Kasumi-1 (cell line): ENCODE measurements at places on chromosomes 11 and 22.

- DNase-seq, result no peak
Measured at GRCh38 chr11:33248416-33248971, 8.7 kb upstream of the HIPK3 start.

- no peak for DNase-seq
Measured at GRCh38 chr11:131902421-131902820, 532.0 kb downstream of the NTM start.

DNA sequence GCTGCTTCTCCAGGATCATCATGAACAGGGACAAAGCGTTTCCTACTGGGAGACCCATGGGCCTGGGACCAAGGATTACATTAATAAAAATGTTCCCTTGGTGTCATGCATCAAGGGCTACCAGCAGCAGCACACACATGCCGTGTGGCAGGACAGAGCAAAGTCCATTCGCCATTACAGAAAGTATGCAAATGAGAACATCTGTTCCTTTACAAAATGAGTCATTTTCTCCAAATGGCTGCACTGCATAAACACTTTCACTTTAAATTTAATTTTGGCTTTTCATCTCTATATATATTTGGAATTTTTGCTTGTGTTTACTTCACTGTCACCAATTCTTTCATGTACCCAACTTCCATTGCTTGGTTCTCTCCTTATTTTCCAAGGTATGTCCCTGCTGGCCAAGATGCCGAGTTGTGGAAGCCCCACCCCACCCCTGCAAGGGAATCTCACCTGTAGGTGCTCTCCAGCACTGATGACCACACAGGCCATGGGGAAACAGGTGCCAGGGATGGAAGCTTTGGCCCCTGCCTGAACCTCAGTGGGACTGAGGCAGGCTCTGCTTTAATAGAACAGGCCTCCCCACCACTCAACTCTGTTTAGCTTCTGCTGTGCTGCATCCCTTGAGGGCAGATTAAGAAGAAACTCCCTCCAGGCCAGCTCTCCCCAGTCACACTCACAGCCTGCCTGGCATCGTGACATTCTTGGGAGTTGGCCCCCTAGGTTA lies 15.6 kb upstream of the GNAZ start:
- DNase-seq, result no peak

DNA sequence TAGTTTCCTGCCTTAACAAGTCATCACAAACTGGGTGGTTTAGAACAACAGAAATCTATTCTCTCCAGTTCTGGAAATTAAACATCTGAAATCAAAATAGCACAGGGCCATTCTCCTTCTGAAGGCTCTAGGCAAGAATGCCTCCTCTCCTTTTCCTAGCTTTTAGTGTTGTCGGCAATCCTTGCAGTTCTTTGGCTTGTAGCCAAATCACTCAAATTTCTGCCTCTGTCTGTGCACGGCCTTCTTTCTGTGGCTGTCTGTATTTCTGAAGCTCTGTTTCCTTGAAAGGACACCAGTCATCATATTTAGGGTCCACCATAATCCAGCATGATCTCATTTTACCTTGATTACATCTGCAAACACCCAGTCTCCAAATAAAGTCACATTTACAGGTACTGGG lies 795.5 kb downstream of the METTL15 start:
- no peak for DNase-seq

- DNase-seq, result no peak
Measured at GRCh38 chr11:132451942-132452601, 1080.2 kb downstream of the OPCML start.

- DNase-seq, result no peak
Measured at GRCh38 chr11:69089258-69089657, 40.5 kb downstream of the TPCN2 start.

GRCh38 chr11:73651661-73652045 lies 5.3 kb downstream of the PLEKHB1 start:
- DNase-seq, result no peak

DNA sequence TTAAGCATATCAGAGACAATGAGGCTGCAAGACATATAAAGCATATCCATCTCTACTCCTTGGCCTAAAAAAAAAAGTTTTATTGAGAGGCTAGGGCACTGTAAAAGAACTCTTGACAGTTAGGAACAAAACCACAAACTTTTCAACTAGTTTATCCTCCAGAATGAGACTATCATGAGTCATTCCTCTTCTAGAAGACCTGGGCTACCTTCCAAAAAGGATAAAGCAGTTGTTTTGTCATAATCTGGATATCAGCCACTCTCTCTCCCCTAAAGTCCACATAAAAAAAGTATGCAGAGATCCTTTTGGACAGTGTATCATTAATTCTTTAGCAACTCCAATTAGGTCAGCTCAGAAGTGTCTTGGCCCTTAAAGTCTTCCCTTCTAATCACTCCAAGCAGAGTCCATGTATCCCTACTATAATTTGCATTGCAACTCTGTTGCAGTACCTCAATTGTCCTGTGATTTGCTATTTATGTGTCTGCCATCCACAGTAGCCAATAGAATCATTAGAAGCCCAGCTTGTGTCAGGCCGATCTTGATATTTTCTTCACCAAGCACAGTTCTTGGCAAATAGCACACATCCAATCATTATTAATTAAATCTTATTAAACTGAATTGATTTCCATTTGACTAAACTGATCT lies 10.4 kb downstream of the OR51T1 start:
- DNase-seq, result no peak

DNA sequence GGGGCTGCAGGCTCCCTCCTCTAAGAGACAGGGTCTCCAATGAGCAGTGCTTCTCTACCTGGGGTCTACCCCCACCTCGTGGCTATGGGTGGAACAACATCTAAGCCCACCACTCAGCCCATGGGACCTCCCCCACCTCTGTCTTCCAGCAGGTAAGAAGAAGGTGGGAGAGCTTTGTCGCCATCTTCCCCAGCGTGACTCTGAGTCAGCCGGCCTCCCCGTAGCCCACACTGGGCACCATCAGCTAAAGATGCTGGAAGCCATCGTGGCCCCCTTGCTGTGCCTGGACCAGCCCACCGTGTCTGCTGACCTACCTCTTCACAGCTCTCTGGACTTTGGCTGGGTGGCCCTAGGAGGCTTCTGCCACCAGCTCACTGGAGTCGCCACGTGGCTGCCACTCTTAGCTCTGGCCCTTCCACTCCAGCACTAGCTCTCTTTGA lies 944 bp downstream of the C11orf86 start:
- no peak for DNase-seq

DNA sequence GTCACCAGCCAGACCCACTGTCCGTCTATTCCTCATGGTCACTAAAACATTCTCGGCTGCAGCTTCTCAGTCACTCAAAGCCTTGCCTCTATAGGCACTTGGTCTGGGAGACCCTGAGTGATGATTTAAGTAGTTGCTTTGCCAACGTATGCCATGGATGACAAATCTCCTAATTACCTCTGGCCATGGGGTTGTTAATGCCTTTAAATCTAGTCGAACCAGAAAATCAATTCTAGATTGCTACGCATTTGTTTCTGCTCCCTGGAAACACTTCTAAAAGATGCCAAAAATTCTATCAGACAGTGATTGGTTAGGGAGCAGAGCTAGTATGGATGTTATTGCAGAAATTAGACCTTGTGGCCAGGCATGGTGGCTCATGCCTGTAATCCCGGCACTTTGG lies 57.0 kb upstream of the RTL6 start:
- no peak for DNase-seq

DNA sequence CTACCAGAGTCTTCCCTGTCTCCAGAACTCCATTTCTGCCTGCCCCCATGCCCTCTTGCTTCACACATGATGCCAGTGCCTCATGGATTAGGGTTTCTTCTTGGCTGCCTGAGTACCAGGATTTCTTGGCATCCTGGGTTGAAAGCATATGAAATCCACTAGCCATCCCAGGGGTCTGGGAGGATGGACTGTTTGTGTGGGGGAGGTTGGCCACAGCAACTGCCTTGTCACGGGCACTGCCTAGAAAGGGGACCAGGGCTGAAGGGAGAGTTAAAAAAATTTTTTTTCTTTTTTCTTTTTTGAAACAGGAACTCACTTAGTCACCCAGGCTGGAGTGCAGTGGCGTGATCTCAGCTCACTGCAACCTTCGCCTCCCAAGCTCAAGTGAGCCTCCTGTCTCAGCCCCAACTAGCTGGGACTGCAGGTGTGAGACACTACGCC lies 4.2 kb downstream of the USP35 start:
- DNase-seq, result no peak

DNA sequence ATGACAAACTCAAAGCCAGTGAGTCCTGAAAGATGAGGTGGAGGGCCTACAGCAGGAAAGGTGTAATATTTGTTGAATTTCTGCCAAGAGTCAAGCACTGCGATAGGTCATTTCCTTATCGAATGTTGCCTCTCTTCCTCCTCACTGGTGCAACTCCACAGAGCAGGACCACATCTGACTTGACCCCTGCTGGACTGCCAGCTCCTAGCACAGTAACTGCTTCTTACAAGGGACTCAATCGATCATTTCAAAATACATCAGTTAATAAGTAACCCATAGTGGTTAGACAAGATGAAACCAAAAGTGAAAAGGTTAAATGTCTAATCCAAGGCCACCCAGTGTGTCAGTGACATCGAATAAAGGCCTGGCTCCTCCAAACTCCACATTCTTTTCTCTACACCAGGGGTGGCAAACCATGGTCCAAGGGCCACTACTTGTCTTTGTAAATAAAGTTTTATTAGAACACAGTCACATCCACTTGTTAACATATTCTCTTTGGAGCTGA lies 98.5 kb upstream of the CSNK2A3 start:
- DNase-seq, result no peak

GRCh38 chr11:41789376-41789775 lies 329.9 kb upstream of the LRRC4C start:
- no peak for DNase-seq

GRCh38 chr11:6025056-6025455 lies 5.5 kb downstream of the OR56A1 start:
- no peak for DNase-seq

- no peak for DNase-seq
Measured at GRCh38 chr11:121780971-121781370, 328.2 kb upstream of the SORL1-AS1 start.

- DNase-seq, result no peak
Measured at GRCh38 chr11:12577725-12578644, 96.2 kb upstream of the TEAD1 start.

GRCh38 chr11:31826536-31827438 lies 15.7 kb upstream of the PAX6 start:
- no peak for DNase-seq

DNA sequence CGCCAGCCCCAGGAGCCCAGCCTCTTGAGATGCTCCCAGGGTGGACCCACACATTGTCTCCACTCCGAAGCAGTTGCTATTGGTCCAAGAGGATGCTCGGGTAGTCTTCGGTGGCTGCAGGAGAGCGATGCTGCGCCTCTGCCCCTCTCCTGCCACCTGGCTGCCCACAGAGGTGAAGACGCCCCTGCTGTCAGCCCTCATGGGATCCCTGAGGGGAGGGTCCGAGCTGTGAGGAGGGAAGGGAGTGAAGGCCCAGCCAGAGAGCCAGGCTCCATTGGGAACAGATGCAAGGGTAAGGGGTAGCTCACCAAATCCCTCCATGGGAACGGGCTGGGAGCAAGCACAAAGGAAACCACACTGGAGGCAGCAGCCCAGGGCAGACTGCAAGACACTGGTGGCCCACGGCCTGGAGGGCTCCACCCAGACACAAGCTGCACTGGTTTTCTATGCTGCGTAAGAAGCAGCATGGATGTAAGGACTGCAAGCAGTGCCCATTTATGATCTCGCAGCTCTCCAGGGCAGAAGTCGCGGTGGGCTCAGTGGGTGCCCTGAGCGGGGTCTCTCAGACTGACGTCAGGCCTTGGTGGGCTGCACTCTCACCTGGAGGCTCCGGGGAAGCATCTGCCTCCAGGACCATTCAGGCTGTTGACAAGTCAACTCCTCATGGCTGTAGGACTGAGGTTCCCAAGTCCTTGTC lies 15.7 kb downstream of the TSPAN32 start:
- no peak for DNase-seq

- peak; percentile 97 for DNase-seq
Measured at GRCh38 chr22:21646608-21647590, 4.8 kb downstream of the SDF2L1 start.

GRCh38 chr22:44689173-44689572 lies 12.8 kb upstream of the PRR5 start:
- no peak for DNase-seq

DNA sequence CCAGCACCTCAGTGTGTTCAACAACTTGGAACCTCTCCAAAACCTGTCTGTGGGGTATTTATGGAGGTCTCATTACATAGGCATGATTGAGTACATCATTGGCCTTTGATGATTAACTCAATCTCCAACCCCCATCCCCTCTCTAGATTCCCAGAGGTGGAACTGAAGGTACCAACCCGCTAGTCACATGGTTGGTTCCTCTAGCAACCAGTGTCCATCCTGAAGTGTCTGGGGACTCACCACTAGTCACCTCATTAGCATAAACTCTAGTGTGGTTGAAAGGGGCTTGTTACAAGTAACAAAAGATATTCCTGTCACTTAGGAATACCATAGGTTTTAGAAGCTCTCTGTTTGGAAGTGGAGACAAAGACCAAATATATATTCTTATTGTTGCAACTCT lies 40.3 kb downstream of the SIK2 start:
- no peak for DNase-seq

DNA sequence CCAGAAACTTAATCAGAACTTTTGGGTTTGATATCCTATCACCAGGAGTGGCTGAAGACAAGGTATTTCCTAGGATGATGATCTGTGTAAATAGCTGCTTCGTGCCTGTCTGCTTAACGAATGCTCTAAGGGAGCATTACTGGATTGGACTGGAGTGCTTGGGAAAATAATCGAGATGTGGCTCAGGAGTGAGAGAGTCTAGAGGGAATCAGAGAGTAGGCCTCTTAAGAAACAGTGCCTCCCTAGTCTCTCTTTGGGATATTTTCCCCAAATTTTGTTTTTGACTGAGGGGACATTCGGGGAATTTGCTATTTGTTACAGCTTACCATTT lies 2.5 kb downstream of the MAML2 start:
- no peak for DNase-seq

DNA sequence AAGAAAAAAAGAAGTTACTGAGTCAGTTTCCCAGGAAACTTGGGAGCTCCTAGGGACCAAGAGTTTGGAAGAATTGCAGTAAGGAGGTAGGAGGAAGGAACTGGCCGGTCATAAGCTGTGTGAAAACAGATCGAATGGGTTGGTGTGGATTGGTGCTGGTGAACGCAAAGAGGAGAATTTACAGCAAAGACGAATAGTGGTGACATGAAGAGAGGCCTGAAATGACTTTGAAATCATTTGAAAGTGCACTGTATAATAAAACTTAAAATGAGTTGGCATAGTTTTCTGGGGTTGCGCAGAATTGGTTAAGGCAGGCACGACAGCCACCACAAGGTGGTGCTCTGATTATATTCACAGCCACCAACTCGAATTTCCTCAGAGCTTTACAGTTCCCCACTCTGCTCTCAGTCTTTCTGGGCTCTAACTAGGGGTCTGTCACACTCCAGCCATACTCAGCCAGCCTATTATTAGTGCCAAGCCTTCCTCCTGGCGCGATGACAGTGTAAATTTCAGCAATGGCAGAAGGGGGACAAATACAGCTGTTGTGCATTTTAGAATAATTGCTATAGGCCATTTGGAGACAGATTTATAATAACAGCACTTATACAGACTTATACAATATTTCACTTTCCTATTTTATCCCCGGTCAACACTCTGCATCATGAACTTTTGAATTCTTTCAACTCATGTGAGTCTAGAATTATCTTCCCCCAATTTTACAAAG lies 8.3 kb upstream of the HTR3B start:
- peak; percentile 15 for DNase-seq

GRCh38 chr11:122898799-122899198 lies 16.2 kb downstream of the JHY start:
- no peak for DNase-seq

GRCh38 chr22:31139866-31140716 lies at the start of gene PLA2G3:
TSS of gene PLA2G3 (minus strand) at chr22:31140508. CDS start at chr22:31140354, 154 bp downstream.
- no peak for DNase-seq

- DNase-seq, result peak; percentile 22
Measured at GRCh38 chr22:50261615-50262459, at the start of gene MAPK12. TSS of gene MAPK12 (minus strand) at chr22:50261683. CDS start at chr22:50261509, 174 bp downstream.
